ENCODE measurements at places on chromosomes 16 and 17. TPM values are rescaled to one million over a fixed set of nuclear protein-coding genes. Genes with fewer than 3 reads are reported as not detected.

Gene CCL15
- 0.59 TPM for polyA plus RNA-seq

Gene SULT1A4
- polyA plus RNA-seq = 9.8 TPM

Gene CLEC19A
- polyA plus RNA-seq = not detected

Gene CPHXL2
- polyA plus RNA-seq = not detected

Gene DPEP2
- 1.1 TPM for polyA plus RNA-seq

Gene MFAP4
- polyA plus RNA-seq = 9.9 TPM

Gene CACNB1
- polyA plus RNA-seq = 6.5 TPM

Gene KCNAB3
- polyA plus RNA-seq = 4.7 TPM

Gene TBL3
- 55.8 TPM for polyA plus RNA-seq

Gene SNAI3
- 1.2 TPM for polyA plus RNA-seq

Gene UMOD
- 2.3 TPM for polyA plus RNA-seq

Gene RNF222
- not detected for polyA plus RNA-seq

Gene ZNF207
- polyA plus RNA-seq = 35.1 TPM

Gene SPNS3
- 0.96 TPM for polyA plus RNA-seq

Gene PRDM7
- not detected for polyA plus RNA-seq

Gene GPR142
- polyA plus RNA-seq = 0.61 TPM

Gene PGAP3
- polyA plus RNA-seq = 46.3 TPM

Gene PIGS
- 9.2 TPM for polyA plus RNA-seq

Gene CCL1
- polyA plus RNA-seq = not detected

Gene CARD14
- 0.23 TPM for polyA plus RNA-seq

Gene PABPN1L
- 0.65 TPM for polyA plus RNA-seq

Gene BLTP2
- 25.4 TPM for polyA plus RNA-seq

Gene C16orf54
- 0.23 TPM for polyA plus RNA-seq

Gene ADCY9
- 10.4 TPM for polyA plus RNA-seq

Gene KRT27
- polyA plus RNA-seq = not detected

Gene ABCC12
- not detected for polyA plus RNA-seq

Gene C17orf100
- polyA plus RNA-seq = 3.3 TPM

Gene GAS7
- polyA plus RNA-seq = 1.9 TPM

Gene CDK3
- 32.2 TPM for polyA plus RNA-seq

Gene ABCC6
- polyA plus RNA-seq = 30.6 TPM

Gene KCNJ12
- 0.16 TPM for polyA plus RNA-seq

Gene CCL13
- 0.31 TPM for polyA plus RNA-seq

Gene TANGO6
- 2.6 TPM for polyA plus RNA-seq

Gene SLC38A8
- 0.38 TPM for polyA plus RNA-seq

Gene SYCE1L
- polyA plus RNA-seq = 8.2 TPM

Gene EVPL
- 14.6 TPM for polyA plus RNA-seq

Gene KRTAP4-3
- not detected for polyA plus RNA-seq

Gene STXBP4
- polyA plus RNA-seq = 0.72 TPM

Gene NPIPB9
- 0.57 TPM for polyA plus RNA-seq

Gene GNGT2
- 1.6 TPM for polyA plus RNA-seq

Gene CMTR2
- 5.5 TPM for polyA plus RNA-seq

Gene SLC22A31
- polyA plus RNA-seq = 131 TPM

Gene BRIP1
- polyA plus RNA-seq = 0.09 TPM

Gene DNAH9
- 0.53 TPM for polyA plus RNA-seq

Gene CA7
- polyA plus RNA-seq = not detected

Gene SHCBP1
- polyA plus RNA-seq = 0.04 TPM

Gene PHKG2
- 42.1 TPM for polyA plus RNA-seq

Gene KRTAP4-4
- not detected for polyA plus RNA-seq

Gene IL32
- polyA plus RNA-seq = 232 TPM

Gene HEATR3
- 2.5 TPM for polyA plus RNA-seq

Gene COPZ2
- polyA plus RNA-seq = 9.7 TPM

Gene TMC5
- polyA plus RNA-seq = 1.7 TPM
